Nephron progenitor cell (in vitro differentiated cells): ENCODE measurements at places on chromosomes 2 and 18.
A peak's percentile ranks its signal among the peaks of the same experiment; 100 is the strongest.

GRCh38 chr2:165268754-165269153, 29.5 kb downstream of the SCN2A start:
- no peak for DNase-seq

GRCh38 chr2:45011621-45012602, 2.7 kb upstream of the SIX2 start:
- DNase-seq, result no peak

- DNase-seq, result peak; percentile 80
Measured at GRCh38 chr18:12254136-12254819, at the start of gene CIDEA. Gene CIDEA, plus strand, starts transcription at chr18:12254361. Its CDS starts 23 bp downstream, at chr18:12254384.

GRCh38 chr2:134425724-134426496, 172.0 kb downstream of the MGAT5 start:
- DNase-seq, result no peak

DNA sequence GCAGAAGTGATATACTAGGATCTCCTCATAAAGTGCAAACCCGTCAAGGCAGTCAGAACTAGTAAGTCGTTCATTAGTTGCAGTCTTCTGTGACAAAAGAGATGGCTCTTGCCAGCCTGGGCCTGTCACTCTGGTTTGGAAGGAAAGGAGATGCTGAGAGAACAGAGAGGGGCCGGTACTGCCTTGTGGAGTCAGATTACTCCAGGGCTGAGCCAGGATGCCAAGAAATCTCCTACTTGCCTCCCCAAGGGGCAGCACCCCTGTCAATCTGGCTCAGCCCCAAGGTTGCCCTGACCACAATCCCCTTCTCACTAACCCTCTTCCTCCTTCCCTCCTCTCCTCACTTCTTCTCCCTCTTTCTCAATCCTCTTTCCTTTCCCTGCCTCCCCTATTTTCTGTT, 62.9 kb upstream of the ASPRV1 start:
- peak; percentile 27 for DNase-seq

DNA sequence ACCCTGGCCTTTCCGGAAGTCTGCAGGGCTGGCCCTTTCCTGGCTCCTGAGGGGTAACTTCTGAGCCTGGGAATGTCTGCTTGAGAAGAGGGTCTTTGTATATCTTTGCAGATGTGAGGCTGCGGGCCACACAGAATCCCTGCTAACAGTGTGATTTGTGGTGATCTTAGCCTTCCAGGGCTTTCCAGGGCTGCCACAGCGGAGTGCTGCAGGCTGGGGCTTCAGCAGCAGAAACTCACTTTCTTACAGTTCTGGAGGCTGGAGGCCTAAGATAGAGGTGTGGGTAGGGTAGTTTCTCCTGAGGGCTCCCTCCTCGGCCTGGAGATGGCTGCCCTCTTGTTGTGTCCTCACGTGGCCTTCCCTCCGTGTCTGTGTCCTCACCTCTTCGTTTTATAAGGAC, 294.7 kb upstream of the HS6ST1 start:
- no peak for DNase-seq

DNA sequence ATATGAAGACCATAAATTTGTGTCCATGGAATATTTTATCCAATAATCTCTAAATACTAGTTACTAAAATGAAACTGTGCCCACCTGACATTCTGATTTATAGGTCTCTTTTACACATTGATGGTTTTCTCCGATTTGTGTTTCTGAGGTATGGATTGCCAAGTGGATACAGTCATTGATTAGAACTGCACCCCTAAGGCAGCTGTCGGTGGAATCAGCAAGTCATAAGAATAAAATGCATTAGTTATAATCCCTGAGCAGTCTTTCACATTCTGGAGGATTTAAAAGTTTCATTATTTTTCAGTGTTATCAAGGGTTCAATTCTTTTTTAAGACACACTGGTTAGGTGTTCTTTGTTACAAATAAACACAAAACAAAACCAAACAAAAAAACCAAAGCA, 6.0 kb downstream of the CAVIN2 start:
- DNase-seq, result no peak

- no peak for DNase-seq
Measured at GRCh38 chr2:239951129-239951734, 73.9 kb downstream of the NDUFA10 start.

DNA sequence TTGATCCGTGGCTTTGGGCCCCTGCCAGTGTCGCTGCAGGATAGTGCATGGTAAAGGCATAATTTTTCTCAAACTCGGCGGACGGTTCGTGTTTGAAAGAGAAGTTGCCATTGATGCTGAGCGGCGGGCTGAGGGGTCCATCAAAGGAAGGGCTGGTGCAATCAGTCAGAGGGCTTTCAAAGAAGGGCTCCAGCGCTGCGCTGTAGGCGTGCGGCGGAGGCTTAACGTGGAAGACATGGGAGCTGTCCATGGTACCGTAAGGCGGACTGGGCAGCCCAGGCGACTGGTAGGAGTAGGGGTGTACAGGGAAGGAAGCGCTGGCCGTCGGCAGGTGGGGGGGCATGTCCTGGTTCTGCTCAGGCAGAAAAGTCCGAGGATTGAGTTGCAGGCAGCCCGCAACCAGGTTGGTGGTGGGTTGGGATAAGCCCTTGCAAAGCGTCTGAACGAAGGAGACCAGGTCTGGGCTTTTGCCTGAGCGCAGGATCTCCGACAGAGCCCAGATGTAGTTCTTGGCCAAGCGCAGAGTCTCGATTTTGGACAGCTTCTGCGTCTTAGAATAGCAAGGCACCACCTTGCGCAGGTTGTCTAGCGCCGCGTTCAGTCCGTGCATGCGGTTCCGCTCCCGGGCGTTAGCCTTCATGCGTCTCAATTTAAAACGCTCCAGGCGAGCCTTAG, 2.3 kb downstream of the NEUROD1 start:
- DNase-seq, result peak; percentile 95

- DNase-seq, result no peak
Measured at GRCh38 chr2:225739328-225739727, 339.8 kb downstream of the NYAP2 start.

GRCh38 chr2:118123561-118124232, 35.4 kb downstream of the INSIG2 start:
- DNase-seq, result no peak

GRCh38 chr18:58044370-58045241, 580 bp downstream of the NEDD4L start:
- DNase-seq, result peak; percentile 65

- no peak for DNase-seq
Measured at GRCh38 chr2:65053199-65053598, 3.0 kb upstream of the CEP68 start.
